ENCODE measurements at places on chromosomes 3 and 15. TPM values are rescaled to one million over a fixed set of nuclear protein-coding genes. Genes with fewer than 3 reads are reported as not detected.

ADGRG7 gene
- total RNA-seq, result not detected

CPEB1 gene
- not detected for total RNA-seq

CILP gene
- total RNA-seq, result not detected

CLSTN2 gene
- total RNA-seq, result not detected

KCNMB2 gene
- not detected for total RNA-seq

Data from MCF 10A (cell line).